Endodermal cell (in vitro differentiated cells): ENCODE measurements at places on chromosomes 4 and X. TPM values are rescaled to one million over a fixed set of nuclear protein-coding genes. Genes with fewer than 3 reads are reported as not detected.

- H3K27me3 ChIP-seq, result no peaks in the 10 kb centered on the region
- no peaks in the 10 kb centered on the region for H3K4me1 ChIP-seq
- H3K4me3 ChIP-seq, result no peak overlapping the region
- no peaks in the 10 kb centered on the region for H3K36me3 ChIP-seq
Measured at GRCh38 chrX:55056820-55057674, 17.8 kb upstream of the PAGE2B start.

- no peak for DNase-seq
- H3K4me1 ChIP-seq, result no peaks in the 10 kb centered on the region
- no peaks in the 10 kb centered on the region for H3K36me3 ChIP-seq
- no peaks in the 10 kb centered on the region for H3K27me3 ChIP-seq
Measured at GRCh38 chrX:136963973-136964372, 69.8 kb downstream of the GPR101 start.

- no peak overlapping the region for H3K27ac ChIP-seq
- no peaks in the 10 kb centered on the region for H3K27me3 ChIP-seq
- H3K36me3 ChIP-seq, result no peaks in the 10 kb centered on the region
- DNase-seq, result no peak
- no peaks in the 10 kb centered on the region for H3K4me1 ChIP-seq
Measured at GRCh38 chr4:18880871-18881270, 859.3 kb upstream of the LCORL start.

DNA sequence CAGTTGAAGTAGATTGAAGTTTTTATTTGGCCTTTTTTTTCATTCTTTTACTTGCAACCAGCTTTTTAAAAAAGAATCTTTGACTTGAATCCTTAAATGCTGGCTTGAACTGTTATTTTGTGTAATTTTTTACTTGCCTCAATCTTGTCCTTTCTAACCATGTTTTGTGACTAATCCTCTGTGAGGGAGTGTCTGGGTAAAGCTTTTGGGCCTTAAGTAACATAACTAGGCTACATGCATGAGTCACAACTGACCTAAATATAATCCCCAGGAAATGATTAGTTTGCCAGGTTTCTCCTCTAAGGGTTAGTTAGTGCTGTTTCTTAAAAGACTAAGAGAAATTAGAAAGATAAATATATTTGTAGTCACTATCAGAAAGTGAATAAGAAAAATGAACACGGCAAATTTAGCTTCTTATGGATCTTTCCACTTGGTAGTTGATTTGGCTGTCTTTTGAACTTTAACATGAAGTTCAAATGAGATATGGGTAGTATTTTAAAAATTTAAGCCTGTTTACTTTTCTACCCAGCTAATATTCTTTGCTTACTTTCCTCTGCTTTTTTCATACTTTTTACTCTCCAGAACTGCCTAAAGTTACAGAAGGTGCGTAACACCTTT lies 13.0 kb downstream of the EXOC1 start:
- H3K36me3 ChIP-seq, result peaks cover 57% of the 10 kb centered on the region
- no peak overlapping the region for H3K27ac ChIP-seq
- DNase-seq, result no peak
- no peaks in the 10 kb centered on the region for H3K27me3 ChIP-seq
- H3K4me1 ChIP-seq, result no peaks in the 10 kb centered on the region
- no peak overlapping the region for H3K4me3 ChIP-seq

DNA sequence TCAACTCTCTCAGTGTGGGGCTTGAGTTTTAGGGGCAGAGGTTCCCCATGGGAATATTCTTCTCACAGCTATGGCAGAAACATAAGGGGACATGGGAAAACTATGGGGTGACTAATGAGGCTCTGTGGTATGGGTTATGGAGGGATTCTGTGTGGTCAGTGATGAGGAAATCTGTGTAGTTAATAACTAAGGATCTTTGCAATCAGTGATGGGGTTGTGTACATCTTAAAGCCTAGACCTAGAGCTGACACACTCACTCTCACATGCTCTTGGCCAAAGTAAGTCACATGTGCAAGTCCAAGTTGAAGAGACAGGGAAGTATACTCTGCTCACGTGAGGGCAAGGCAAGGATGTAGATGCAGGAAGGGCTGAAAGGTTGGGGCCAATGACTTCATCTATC lies 86.4 kb upstream of the UXT start:
- no peaks in the 10 kb centered on the region for H3K27me3 ChIP-seq
- H3K36me3 ChIP-seq, result no peaks in the 10 kb centered on the region
- no peaks in the 10 kb centered on the region for H3K4me1 ChIP-seq
- H3K4me3 ChIP-seq, result no peak overlapping the region

The TAB3 gene
- total RNA-seq, result 19.6 and 23.2 TPM in 2 replicates
